Activated CD4-positive, alpha-beta T cell treated with anti-CD3 and anti-CD28 coated beads for 4 hours (primary cell): ENCODE measurements at places on chromosomes 5 and 9.

GRCh38 chr9:32253731-32254130 is 130.7 kb upstream of the ACO1 start:
- no peak for DNase-seq

GRCh38 chr5:15285901-15286583 is 213.9 kb upstream of the FBXL7 start:
- no peak for DNase-seq

DNA sequence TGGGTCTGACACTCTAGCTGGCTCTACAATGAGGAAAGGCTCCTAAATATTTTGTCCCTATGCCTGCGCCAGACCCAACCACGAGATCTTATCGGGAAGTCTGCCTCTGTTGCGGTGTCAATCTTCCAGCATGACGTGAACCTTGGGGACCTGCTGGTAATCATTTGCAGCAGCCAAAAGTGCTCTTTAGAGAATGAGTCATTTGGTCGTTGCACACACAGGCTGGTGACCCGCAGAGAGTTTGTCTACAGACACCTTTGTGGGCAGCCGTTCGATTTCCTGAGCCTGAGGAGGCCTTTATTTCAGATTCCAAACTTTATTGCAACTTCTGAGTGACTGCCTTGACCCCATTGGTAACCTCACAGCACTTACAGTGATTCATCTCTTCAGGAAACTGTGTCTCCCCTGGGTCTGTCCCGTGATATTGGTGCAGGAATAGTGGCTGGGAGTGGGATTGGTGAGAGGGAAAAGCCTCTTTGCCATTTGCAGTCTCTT is 326.1 kb downstream of the NSG2 start:
- no peak for DNase-seq

GRCh38 chr5:66856041-66856805 is 260.0 kb downstream of the MAST4 start:
- DNase-seq: no peak

DNA sequence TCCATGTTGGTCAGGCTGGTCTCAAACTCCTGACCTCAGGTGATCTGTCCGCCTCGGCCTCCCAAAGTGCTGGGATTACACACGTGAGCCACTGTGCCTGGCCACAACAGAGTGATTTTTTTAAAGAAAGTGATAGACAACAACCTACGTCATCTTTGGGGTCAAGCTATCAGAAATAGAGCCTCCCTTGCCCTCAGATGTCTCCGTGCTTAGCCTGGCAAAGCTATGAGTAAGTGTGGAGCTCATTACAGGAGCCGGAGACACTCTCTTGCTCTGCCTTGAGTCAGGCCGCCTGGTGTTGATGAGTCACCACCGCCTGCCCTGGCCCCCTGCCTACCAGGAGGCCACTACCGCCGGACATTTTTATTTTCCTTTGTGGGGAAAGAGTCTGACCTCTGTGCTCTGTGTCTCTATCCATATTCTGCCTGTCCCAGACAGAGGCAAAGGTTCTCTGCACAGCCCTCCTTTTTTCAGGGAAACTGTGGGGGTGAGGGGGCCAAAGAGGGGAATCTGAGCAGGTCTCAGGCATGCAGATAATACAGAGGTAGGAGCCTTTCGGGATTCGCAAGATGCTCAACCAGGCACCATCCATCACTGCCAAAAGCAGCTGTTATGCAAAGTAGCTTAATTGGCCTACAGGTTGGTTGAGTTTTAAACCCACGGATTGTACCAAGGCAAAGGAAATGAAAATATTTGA is 123.7 kb upstream of the CPEB4 start:
- no peak for DNase-seq
